NCI-H748 treated with DMSO at 0.1 percent for 48 hours (cell line): ENCODE measurements at places on chromosomes 7 and 10.

DNA sequence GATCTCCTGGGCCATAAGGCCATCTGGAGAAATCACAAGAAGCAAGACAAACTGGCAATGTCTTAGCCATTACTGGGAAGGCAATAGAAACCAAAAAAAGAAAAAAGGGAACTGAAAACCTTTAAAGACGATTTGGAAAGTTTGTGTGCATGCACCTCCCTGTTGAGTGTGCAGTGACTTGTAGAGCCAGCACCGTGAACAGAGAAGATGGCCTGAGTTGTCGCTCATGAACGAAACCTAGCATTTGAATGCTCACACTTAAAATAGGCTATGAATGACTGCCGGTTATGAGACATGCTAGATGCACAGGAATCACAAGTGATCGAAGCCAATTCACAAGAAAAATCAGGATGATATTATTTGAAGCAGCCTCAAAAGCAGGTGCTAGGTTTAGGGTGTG is 151.3 kb upstream of the ADO start:
- no peak for DNase-seq

DNA sequence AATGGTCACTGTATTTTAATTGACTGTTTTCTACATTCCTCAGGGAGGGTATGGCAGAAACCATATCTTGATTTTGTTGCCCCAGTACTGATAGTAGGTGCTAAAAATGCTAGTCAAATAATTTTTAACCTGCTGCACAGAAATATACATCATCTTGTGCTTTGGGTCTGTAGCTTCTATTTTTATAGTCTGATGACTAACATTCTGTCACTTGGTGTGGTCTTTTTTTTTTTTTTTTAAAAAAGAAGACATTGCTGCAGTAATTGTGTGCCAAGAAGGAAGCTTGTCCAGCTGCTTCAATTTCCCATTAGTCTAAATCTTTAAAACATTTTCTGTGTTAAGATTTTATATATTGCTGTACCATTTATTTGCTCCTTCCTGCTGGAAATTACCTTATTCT is 83.6 kb downstream of the ICA1 start:
- DNase-seq: no peak

- DNase-seq: peak; percentile 30
Measured at GRCh38 chr10:42952349-42952748, 124.5 kb upstream of the RET start.

GRCh38 chr10:79393924-79394610 is 46.8 kb downstream of the PPIF start:
- no peak for DNase-seq

DNA sequence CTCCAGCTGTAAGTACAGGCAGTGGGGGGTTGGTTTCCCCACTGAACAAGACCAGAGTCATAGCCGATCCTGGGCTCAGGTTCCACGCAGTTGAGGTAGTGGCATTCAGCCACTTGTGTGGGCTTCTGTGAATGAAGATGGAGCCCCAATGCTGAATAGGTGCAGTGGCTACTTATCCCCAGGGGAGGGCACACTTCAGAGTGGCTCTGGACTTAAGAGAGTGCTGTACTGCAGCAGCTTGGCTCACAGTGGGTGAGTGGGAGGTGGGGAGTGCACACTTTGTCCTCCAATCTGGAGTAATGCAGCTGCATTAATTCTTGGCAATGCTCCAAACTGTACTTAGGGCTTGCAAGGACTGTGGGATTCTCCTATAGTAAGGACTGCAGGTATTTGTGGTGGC is 81.9 kb downstream of the BUB3 start:
- DNase-seq: no peak

GRCh38 chr10:131085091-131085860 is 226.2 kb downstream of the TCERG1L start:
- DNase-seq: no peak
